ENCODE measurements at places on chromosomes 16 and 17. TPM values are rescaled to one million over a fixed set of nuclear protein-coding genes. Genes with fewer than 3 reads are reported as not detected.

Gene PRDM7
- total RNA-seq: not detected

DNA sequence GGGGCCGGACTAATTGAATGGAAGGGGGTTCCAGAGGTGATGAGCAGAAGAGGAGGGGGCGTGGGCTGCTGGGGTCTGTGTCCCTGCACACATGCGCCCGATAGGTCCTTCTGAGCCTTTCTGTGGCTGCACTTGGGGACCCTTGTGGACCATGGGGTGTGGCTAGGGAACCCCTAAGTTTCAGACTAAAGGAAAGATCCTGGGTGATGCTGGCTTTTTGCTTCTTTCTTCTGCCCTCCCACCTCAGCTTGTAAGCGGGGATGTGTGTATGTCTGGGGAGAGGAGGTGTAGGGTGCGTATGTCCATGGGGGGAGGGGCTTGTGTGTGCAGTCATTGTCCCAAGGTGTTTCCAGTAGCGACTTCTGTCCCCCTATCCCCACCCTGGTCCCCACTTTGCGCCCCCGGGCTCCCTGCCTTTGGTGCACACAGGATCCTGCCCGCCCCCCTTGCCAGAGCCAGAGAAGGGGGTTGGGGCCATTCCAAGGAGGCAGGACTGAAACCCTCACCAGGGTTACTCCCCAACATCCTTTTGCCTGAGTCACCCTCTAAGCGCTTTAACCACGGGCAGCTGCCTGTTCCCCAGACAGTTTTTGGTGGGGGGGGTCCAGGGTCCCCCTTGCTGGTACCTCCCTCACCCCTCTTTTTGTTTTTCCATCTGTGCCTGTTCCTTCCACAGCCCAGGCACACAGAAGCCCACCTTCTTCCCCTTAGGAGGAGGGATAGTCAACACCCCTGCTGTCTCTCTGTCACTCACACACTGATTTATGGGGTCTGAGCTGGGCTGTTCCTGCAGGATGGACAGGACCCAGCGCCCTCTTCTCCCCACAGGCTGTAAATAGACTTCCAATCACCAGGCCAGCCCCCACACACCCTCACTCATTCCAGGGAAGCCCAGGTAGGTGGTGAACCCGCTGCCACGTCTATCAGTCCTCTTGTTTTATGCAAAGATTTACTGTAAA lies 83.2 kb downstream of the ARHGAP23 start:
- DNase-seq: no peak

DNA sequence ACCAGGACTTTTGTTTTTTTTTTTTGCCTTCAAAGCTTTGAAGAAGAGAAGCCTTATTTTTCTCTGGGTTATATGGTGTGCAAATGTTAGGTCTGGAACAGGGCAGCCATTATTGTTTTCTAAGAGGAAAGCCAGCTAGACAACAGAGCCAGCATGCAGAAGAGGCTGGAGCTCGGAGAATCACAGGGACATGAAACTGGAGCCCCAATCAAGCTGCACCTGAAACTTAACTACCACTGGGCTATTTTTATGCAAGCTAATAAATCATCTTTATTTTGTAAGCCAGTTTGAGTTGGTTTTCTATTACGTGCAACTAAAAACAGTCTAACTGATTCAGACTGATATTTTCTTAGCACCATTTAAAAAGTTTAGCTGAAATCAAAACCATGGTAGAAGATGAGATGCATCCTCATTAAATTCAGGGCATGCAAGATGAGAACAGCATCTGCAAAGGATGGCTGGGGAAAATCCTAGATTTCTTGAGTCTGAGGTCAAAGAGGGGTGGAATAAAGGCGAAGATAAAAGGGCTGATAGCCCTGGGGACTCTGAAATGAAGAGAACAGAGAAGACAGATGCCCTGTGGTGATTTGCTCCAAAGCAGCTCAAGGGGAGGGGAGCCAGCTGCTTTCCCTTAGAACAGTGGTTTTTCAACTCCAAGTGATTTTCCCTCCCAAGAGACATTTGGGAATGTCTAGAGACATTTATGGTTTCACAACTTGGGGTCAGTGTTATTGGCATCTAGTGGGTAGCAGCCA lies 177.1 kb upstream of the WSCD1 start:
- no peak for DNase-seq

Gene DPEP3
- not detected for total RNA-seq

- DNase-seq: no peak
These were observed 21.6 kb upstream of the MSI2 start for GRCh38 chr17:57234739-57235092.

Gene CACNG4
- 4.0 TPM for total RNA-seq
